Body of pancreas (tissue), 4 donors: ENCODE measurements at places on chromosomes 16 and 17. TPM values are rescaled to one million over a fixed set of nuclear protein-coding genes. Genes with fewer than 3 reads are reported as not detected.

DNA sequence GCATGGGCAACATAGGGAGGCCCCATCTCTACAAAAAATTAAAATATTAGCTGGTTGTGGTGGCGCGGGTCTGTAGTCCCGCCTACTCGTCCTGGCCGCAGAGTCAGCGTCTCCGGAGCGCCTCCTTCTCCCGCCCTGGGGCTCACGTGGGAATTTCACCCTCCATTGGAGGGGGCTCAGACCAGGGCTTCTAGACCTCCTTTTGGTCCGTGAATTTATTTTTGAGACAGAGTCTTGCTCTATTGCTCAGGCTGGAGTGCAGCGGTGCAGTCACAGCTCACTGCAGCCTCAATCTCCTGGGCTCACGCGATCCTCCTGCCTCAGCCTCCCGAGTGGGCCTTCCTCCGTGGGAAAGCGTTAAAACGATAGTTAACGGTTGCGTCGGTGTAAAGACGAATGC, 394 bp upstream of the NME4 start:
- no peaks in the 10 kb centered on the region for H3K36me3 ChIP-seq
- H3K27ac ChIP-seq: peak overlapping the region; percentile 64
- H3K4me3 ChIP-seq: no peak overlapping the region
- H3K4me1 ChIP-seq: peaks cover 27% of the 10 kb centered on the region

DNA sequence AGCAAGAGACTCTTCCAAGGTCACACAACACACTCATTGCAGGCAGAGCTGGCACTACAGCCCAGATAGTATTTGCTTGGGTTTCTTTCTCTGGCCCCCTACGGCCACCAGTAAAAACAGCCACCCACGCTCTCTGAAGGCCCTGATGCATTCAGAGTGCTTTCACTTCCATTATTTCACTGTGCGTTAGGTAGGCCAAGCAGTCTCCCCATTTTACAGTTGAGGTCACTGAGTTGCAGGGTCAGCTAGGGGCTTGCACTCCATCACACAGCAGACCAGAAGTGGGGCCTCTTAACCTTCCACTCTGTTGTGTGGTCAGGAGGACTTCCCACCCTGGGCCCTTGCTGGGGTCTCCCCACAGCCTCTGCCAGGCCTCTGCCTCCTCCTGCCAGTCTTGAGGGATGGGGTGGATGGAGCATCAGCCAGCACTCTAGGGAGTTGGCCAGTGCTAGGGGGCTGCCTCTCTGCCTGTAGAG, 2.5 kb downstream of the TBX21 start:
- no peaks in the 10 kb centered on the region for H3K36me3 ChIP-seq
- H3K27ac ChIP-seq: no peak overlapping the region
- no peak overlapping the region for H3K4me3 ChIP-seq

GRCh38 chr16:1037394-1038257, 34.9 kb upstream of the SSTR5 start:
- H3K4me1 ChIP-seq: no peaks in the 10 kb centered on the region
- no peak for DNase-seq
- no peak overlapping the region for H3K27ac ChIP-seq
- H3K36me3 ChIP-seq: no peaks in the 10 kb centered on the region
- no peak overlapping the region for H3K4me3 ChIP-seq

The KRT17 gene
- 4.4 TPM for total RNA-seq

The PYDC1 gene
- total RNA-seq: not detected
